ENCODE measurements at places on chromosomes 4 and X.

GRCh38 chr4:69781458-69782418 is 21.3 kb upstream of the SULT1B1 start:
- no peak for DNase-seq

DNA sequence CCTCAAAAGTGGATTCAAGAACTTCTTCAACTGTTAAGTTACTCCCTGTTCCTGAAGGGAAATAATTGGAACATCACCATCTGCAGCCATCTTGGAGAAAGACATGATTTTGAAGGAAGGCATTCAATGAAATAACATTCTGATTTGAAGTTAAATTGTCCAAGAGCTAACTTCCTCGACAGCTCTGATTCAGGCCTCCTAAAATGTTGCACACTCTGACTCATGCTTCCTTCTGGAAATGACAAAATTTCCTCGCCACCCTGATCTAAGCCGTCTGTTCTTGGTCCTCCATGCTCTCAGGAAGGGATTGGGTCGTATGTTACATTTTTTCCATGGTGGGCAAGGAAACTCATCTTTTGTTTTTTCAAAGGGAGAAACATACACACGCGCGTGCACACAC is 496.9 kb upstream of the DIPK2B start:
- no peak for DNase-seq

DNA sequence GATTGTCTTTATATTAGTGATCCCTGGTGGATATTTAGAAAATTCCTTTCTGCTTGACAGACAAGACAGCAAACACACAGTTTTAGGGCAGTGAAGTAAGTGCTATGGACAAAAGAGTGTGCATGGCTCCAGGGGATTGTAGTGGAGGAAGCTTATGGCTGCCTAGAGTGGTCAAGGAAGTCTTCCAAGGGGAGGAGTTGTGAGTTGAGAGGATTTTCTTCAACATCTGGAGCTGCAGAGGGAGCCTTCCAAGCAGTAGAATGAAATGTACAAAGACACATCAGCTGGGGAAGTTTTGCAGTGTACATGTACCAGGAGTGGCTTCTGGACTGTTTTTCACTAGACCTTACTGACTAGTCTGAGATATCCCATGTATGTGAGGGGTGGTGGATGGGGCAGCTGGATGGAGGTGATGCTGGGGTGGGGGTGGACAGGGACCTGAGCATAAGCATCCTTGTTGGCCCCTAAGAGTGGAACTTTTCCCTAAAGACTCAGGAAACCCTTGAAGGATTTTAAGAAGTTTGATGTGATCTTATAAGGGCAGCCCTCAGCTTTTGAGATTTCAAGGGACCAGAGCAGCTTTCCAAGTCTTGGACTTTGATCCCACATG is 160.5 kb upstream of the TAPT1 start:
- DNase-seq, result no peak

- DNase-seq, result no peak
Observed at GRCh38 chrX:15989716-15990115, 133.6 kb upstream of the GRPR start.

DNA sequence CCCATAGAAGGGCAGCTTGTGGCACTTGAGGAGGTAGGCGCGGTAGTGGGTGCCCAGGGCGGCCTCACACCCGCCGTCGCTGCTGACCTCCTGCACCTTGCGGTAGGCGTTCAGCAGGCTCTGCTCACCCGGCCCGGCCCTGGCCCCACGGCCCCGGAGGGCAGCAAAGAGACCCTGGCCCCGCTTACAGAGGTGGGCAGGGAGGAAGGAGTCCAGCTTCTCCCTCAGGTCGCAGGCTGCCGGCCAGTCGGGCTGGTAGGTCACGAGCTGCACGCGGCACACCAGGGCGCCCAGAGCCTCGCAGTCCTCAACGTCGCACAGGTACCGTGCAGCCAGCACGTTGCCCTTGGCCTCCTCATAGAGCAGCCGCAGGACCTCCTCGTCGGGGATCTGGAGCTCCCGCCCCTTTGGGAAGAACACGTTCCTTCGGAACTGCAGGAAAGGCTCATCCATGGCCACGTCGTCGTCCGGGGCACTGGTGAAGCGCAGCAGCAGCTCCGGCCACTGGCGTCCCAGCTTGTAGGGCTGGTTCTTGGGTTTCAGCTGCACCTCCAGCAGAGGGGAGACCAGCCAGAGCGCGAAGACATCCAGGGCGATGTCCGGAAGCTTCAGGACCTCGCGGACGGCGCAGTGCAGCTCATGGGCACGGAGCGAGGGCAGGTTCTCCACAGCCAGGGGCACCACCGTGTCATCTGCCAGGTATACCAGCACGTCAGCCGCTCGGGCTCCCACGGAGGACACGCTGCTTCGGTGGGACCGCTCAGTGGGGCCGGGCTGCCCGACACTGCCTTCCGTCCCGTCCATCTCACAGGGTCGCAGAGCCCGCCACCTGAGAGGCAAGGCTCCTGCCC is 17.1 kb upstream of the LAS1L start:
- DNase-seq, result no peak

DNA sequence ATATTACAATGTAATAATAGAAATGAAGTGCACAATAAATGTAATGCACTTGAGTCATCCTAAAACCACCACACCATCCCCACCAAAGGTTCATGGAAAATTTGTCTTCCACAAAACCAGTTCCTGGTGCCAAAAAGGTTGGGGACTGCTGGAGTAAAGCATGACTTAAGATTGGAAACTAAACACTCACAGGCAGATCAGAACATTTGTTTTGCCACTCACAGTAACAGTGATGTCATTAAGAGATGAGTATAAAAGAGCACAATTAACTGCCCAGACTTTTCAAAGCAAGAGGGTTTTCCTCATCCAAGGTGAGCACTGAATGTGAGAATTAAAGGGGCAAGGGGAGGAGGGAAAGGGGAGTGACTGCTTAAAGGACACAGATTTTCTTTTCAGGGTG is 35.6 kb downstream of the MAP7D3 start:
- DNase-seq, result no peak

GRCh38 chr4:72558655-72559054 is 10.4 kb downstream of the ADAMTS3 start:
- DNase-seq, result no peak

DNA sequence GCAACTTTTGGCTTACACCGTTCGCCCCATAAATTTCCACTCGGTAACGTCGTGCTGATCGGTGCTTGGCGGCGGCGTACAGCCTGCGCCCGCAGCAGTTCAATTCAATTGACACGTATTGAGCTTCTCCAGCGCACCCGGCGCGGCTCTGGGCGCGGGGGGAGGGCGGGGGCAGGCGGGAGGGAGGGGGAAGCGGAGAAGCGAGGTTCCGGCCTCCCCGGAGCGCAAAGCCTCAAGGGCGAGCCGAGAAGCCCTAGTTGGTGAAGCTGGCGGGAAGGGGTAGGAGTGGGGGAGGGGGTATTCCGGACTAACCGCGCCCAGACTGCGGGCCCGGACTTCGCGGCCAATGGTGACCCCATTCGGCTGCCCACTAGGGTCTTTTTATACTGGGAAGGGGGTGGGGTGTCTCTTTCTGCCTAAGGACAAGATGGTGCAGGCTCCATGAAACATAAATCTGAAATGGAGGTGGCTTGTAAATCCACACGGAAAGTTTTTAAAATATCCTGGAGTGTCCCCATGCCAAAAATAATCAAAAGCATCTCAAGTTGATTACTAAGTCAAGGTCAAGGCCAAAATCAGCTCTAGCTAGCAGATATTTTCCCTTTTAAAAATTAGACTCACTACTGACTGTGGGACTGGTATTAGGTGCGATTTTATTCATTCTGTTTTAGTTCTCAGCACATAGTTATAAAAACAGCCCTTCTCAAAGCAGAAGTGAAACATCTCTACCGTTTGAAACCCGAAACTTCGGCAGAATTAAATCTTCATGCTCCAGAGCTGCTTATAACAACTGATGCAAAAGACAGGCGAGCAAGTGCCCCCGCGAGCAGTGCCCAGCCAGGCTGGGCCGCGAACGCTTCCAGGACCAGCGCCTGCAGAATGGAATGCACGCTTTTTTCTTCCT is 1.5 kb upstream of the BCOR start:
- no peak for DNase-seq

DNA sequence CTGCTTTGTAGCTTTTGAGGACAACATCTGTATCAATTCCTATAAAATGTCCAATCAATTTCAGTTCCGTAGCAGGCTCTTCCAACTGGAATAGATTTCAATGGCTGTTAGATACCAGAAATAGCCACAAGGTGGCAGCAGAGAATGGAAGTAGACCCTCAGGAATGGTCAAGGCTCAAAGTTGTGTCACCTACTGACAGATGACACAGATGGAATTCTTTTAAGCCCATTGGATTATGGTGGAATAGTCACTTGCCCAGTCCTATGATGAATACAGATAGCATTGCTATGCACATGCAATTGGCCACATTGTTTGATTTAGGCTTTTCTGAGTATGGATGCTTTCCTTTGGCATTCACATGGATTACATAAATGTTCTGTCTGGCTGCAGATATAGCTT is 130.4 kb upstream of the RADX start:
- DNase-seq, result peak; percentile 16

DNA sequence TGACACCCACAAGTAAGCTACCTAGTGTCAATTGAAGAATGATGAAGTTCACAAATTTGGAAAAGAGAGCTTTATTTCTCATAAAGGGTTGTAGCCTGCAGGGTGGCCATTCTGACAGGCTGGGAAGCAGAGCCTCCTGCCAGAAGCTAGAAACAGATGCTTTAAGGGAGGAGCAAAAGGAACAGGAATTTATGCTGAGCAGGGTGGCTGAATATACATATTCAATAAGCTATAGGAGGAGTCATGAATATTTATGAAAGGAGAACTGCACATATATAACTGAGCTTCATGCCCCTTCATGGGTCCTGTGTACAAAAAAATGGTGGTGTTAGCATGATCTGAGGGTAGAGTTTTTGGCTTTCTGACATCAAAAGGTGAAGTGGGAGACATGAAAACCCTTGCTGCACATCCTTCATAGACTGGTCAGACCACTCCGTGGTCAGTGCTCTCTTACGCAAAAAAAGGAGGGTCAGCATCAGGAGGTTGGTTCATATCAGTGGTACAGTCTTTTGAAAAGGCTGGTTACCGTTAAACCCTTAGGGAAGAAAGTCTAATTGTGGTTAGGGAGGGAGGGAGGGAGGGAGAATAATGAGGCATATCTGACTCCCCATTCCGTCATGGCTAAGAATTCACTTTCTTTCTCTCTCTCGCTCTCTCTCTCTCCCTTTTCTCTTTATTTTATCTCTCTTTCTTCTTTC is 121.4 kb downstream of the LUZP4 start:
- DNase-seq, result no peak

GRCh38 chr4:99394896-99395295 is 40.2 kb downstream of the ADH7 start:
- no peak for DNase-seq

GRCh38 chrX:148381603-148382002 is 118.8 kb upstream of the AFF2 start:
- no peak for DNase-seq

GRCh38 chrX:21565025-21565424 is 93.1 kb downstream of the KLHL34 start:
- no peak for DNase-seq

DNA sequence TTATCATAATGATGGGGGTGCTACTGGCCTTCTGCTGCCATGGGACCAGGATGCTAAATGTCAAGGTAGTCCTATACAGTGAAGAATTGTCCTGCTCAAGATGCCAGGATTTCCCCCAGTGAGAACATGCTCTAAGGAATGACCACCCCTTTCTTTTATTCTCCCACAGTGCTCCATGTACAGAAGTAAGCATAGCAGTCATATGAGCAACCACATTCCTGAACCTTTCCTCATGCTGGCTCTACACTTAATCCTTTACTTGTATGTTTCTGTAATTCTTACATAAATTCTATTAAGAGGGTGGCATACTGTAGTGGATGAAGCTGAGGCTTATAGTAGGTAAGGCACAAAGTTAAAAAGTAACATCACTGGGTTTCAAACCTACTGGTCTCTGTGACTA is 20.2 kb downstream of the CYP2U1 start:
- no peak for DNase-seq

GRCh38 chrX:120253784-120254183 is 3.2 kb downstream of the ZBTB33 start:
- no peak for DNase-seq

- no peak for DNase-seq
Observed at GRCh38 chr4:17188547-17189400, 290.3 kb upstream of the LDB2 start.

- no peak for DNase-seq
Observed at GRCh38 chrX:77446908-77447652, at the start of gene FGF16. FGF16 (plus strand) TSS chrX:77447389; CDS start chrX:77447675, 286 bp downstream.

DNA sequence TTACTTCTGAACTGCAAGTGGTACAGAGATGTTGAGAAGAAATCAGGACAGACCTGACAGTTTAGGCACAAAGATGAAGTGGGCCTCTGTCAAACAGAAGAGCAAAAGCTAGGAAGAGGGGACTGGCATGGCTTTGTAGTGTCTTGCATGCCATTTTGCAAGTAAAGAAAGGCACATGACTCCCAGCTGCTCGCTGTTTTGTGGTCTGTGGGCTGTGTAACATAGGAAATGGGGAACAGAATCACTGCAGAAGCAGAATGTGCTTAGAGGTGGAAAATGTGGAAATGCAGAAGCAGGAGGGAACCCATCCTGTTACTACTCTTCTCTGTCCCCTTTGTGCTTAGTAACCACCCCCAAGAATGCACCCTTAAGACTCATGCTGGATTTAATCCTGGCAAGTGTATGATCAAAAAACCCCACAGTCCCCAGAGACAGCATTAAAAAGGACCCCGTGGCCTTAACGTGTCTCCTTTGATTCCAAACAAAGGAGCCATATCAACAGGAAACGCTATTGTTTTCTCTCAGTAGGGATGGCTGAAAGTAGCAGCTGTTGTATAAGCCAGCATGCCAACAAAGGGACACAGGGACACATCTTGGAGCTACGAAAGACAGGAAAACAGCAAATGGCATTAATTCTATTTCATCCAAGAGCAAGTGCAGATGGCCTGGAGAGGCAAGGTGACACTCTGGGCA is 177.6 kb upstream of the GLRA2 start:
- DNase-seq, result no peak

DNA sequence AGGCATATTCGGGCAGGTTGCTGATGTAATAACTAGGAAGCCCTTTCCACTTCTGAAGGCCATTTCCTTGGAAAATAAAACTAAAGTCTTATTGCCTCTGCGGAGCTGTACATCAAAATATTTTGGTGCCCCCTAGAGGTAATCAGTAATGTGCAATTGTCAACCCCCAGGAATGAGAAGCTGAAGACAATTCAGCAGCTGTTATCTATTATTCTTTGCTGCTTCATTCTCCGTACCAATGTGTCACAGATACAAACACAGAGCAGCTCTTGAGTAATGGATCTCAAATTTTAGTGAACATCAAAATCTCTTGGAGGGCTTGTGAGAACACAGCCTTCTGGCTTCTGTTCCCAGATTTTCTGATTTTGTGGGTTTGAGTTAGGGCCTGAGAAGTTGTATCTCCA is 3.5 kb upstream of the SLIT2 start:
- no peak for DNase-seq

DNA sequence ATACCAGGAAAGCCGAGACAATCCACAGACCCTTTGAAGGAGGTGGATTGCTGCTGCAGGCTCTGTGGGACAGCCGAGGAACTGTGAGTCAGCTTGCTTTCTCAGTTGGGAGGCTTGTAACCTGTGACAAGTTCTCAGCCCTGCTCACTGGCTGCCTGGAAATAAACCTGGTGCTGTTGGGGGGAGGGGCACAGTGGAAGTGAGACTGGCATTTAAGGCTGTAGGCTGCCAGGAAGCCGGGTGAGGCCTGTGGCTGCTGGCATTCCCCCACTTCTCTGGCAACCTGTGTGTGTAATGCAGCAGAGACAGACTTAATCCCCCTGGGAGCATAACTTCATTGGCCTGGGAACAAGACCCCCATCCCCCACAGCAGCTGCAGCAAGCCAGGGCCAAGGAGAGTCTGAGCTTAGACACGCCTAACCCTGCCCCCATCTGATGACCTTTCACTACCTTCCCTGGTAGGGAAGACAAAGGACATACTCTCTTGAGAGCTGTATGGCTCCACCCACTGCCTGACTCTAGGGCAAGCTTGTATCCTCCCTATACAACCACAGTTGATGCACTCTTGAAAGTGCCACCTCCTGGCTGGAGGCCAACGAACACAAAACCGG is 64.1 kb downstream of the ALPK1 start:
- no peak for DNase-seq

Data from frontal cortex (tissue), 4 donors.